Stimulated activated naive CD4-positive, alpha-beta T cell treated with Interleukin-2 at 50 U/mL for 16 hours (primary cell): ENCODE measurements at places on chromosomes 2 and 18.

GRCh38 chr2:128320192-128320905 lies 1.7 kb upstream of the HS6ST1 start:
- DNase-seq, result no peak

DNA sequence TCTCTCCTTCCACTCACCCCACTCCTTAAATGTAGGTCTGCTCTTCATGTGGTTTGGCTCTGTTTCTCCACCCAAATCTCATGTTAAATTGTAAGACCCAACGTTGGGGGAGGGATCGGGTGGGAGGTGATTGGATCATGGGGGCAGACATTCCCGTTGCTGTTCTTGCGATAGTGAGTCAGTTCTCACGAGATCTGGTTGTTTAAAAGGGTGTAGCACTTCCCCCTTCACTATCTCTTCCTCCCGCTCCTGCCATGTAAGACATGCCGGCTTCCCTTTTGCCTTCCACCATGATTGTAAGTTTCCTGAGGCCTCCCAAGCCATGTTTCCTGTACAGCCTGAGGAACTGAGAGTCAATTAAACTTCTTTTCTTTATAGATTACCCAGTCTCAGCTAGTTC lies 1044.5 kb upstream of the POU3F3 start:
- DNase-seq, result no peak

GRCh38 chr2:182666674-182667314 lies 49.3 kb upstream of the DNAJC10 start:
- DNase-seq, result no peak

- no peak for DNase-seq
These were observed 39.6 kb upstream of the NEMP2 start for GRCh38 chr2:190574169-190574568.
